ENCODE measurements at places on chromosomes 4 and X.

DNA sequence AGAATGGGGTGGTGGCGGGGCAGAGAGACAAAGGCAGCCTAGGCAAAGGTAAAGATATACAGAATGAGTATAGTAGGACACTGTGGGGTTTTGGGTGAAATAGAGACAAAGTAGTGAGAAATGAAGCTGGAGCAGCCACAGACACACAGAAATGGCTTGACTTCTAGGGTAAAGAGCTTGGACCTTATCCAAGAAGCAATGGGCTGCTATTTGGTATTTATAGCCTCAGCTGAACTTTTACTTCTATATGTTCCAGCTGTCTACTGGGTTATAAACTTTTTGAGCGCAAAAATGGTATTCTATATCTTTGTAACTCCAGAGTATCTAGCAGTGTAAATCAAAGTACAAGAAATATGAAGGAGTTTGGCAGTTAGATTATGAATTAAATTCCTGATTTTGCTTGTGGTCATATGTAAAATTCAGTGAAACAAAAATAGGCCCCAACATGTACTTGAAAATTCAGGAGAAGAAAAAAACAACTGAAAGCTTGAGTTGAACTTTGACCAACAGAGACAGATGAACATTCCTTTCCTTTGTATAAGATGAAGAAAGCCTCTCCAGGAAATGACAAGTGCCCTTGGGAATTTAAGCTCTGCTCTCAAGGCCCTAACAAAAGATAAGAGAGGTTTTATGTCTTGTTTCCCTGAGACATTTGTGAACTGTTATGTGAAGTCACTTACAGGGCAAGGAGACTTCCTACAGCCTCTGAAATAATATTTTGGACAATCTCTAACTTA is 354.1 kb downstream of the CHIC1 start:
- no peak for DNase-seq

GRCh38 chrX:19152762-19153161 is 30.5 kb upstream of the ADGRG2 start:
- DNase-seq: no peak

GRCh38 chr4:38090455-38091246 is 130.5 kb downstream of the PTTG2 start:
- DNase-seq: no peak

DNA sequence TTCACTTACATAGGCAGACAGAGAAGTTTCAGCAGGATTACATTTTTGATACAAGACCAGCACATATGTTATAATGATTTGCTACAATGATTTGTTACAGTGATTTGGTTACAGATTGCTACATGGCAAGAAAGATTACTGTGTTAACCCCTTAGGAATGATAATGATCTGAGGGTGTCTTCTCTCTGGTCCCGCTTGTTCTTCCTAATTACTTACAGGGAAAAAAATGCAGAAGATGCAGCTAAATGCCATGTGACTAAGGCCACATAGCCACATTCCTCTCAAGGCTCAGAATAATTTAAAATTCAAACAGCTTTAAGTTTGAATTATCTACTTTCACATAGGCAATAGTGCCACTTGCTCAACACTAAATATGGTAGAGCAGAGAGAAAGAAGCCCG is 9.7 kb upstream of the LAP3 start:
- DNase-seq: no peak

GRCh38 chr4:5378002-5378401 is 326.7 kb downstream of the STK32B start:
- DNase-seq: no peak

DNA sequence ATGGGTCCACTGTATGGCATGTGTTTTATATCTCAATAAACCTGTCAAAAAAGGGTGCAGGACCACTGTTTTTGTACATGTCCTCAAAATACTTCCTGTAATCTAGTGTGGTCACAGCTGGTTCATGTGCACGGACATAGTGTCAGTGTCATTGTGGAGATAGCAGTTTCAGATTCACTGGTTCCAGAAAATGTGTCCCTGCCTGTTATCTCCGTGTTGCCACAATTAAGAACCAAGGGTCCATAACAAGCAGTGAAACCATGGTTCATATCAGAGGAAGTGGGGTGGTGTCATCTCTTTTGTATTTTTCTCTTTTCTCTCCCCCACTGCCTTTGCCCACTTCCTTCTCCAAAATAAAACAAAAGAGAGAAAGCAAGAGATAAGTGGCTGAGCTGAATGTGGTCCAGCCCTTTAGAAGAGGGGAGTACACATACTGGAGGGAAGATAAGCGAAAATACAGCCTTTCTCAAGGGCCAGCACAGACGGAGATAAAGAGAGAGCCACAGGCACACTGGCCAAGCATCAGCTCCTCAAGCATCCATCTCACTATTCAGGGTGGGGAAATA is 51.2 kb downstream of the TBL1X start:
- DNase-seq: no peak

- DNase-seq: no peak
Observed at GRCh38 chr4:81621490-81621889, 149.8 kb upstream of the RASGEF1B start.

- DNase-seq: no peak
Observed at GRCh38 chr4:140556372-140557085, 12.2 kb downstream of the UCP1 start.

DNA sequence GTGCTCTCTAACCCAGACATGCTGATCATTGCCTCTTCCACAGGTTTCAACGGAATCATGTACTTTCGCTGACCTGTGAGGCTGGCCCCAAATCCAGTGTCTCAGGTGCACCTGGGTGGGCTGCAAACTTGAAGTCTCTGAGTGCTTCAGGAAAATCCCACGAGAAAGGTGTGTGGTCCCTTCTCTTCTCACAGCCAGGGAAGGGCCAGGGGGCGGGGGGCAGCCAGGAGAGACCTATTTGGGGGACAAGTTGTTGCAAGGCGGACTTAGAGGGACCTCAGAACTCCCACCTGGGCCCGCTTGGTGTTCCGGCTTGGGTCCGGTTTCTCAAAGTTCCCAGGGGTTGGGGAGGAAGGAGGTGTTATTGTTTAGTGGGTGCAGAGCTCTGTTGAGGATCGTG is 80.0 kb downstream of the HMX1 start:
- no peak for DNase-seq

DNA sequence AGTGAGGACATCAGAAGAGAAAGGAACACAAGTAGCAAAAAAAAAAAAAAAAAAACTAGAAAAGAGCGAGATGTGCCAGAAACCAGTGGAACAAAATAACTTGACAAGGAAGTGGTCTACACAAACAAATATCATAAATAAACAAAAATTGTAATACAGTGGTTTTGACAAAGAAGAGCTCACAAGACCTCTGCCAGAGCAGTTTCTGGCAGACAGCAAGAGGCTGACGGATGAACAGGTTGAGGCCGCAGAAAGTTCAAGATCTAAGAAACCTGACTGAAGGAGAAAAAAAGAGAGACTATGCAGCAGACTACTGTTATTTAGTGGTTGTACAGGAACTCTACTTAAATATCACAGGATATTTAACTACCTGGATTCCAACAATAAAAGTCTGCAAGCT is 66.2 kb downstream of the MAB21L2 start:
- no peak for DNase-seq

DNA sequence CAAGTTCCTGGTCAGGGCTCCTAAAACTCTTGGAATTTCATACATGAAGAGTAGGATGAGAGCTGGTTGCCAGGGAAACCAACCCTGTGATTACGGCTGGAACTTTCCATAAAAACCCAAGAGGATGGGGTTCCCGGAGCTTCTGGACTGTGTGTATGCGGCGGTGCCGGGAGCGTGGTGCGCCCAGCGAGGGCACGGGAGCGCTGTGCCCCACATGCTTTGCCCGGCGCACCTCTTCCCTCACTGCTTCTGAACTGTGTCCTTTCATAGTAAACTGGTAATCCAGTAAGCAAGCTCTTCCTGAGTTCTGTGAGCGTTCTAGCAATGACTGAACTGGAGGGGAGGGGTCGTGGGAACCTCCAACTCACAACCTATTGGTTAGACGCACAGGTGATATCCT is 152.6 kb downstream of the AFAP1 start:
- no peak for DNase-seq

DNA sequence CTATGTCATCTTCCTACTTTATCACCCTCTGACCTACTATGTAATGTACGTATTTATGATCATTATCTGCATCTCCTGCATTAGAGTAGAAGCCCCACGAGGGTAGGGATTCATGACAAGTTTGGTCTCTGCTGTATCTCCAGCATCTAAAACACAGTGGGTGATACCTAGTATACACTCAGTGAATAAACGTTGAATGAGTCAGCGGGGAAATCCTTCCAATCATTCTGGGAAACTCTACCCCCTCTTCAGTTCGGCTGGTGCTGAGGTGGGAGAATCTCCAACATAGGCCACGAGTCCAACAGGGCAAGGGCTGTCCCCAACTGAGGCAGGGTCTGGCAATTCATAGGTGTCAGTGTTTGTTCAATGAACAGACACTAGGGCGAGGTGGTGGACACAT is 74.4 kb upstream of the EFNB1 start:
- no peak for DNase-seq

- DNase-seq: no peak
Observed at GRCh38 chr4:26713563-26714151, 129.8 kb downstream of the TBC1D19 start.

GRCh38 chr4:132071815-132072214 is 1077.3 kb upstream of the PCDH10 start:
- DNase-seq: no peak

DNA sequence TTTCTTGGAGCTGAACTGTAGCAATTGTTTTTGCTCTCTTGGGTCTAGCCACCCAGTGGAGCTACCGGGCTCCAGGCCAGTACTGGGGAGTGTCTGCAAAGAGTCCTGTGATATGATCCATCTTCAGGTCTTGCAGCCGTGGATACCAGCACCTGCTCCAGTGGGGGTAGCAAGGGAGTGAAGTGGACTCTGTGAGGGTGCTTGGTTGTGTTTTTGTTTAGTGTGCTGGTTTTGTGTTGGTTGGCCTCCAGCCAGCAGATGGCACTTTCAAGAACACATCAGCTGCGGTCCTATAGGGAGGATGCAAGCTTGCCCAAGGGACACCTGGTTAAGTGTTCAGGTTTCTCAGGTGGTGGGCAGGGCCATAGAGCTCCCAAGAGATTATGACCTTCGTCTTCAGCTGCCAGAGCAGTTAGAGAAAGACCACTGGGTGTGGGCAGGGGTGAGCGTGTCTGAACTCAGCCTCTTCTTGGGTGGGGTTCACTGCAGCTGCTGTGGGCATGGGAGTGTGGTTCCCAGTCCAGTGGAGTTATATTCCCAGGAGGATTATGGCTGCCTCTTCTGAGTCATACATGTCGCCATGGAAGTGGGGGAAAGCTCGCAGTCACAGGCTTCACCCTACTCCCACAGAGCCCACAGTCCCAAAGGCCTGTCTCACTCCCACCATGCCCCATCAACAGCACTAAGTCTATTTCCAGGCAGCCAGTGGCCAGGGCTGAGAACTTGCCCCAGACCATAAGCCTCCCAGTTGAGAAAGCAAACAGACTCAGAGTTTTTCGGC is 811.6 kb downstream of the GLUD2 start:
- no peak for DNase-seq

- no peak for DNase-seq
Observed at GRCh38 chrX:29461039-29461438, 754.3 kb upstream of the MAGEB2 start.

DNA sequence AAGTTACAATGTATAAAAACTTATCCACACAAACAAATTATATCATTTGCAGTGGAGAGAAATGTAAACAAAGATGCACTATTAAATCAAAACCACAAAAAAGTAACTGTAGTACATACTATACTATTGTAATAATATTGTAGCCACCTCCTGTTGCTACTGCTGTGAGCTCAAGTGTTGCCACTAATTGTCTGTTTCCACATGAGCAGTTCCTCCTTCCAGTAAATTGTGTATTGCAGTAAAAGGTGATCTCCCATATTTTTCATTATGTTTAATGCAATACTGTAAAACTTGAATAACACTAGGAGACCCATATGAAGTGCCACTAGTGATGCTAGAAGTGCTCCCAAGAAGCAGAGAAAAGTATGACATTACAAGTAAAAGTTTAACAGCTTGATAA is 11.7 kb downstream of the LIN54 start:
- DNase-seq: no peak

GRCh38 chrX:3940000-3940610 is 226.7 kb upstream of the PRKX start:
- DNase-seq: no peak

GRCh38 chr4:106019771-106020170 is 124.5 kb downstream of the NPNT start:
- DNase-seq: no peak

DNA sequence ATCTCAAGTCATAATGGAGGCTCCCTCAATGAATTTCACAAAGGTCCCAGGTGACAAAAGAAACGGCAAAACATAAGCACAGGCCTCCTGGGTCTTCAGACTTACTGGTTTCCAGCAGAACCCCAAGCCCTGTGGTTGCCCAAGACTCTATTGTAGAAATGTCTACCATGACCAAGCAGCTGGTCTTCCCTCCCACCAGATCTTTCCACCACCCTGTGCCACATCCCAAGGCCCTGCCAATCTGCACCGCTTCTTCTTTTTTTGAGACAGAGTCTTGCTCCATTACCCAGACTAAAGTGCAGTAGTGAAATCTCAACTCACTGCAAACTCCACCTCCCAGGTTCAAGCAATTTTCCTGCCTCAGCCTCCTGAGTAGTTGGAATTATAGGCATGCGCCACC is 23.2 kb upstream of the TXK start:
- no peak for DNase-seq
